Astrocyte of the cerebellum (primary cell): ENCODE measurements at places on chromosomes 1 and 21.
A peak's percentile ranks its signal among the peaks of the same experiment; 100 is the strongest.

DNA sequence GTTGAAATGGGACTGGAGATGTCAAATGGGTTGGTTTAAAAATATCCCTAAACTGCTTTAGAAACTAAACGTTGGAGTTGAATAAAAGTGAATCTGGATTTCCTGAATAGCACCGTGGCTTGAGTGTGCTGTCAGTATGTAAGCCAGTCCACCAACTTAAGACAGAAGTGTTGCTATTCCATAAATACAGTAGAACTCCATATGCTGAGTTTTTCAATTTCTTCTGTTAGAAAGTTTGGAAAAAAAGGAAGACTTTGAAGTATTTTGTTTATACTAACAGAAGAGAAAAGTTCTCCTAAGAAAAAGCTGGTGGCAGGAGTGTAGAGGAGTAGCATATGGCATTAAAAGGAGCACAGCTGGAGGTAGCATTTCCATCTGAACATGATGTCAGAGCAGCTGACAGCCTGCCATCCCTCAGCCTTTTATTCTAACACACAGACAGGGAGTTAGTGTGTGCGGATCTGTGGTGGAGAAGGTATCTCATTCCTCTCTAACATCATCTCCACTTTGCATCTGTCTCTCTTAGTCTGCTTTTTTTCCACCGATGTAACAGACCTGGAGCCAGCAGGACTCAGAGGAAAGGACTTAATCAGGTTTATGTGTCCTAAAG is at the start of gene ZBTB18:
Gene ZBTB18 (plus strand): TSS at position 449 of the 610 bp plus-strand sequence. CDS start 149 bp downstream, at position 598.
- peak; percentile 77 for DNase-seq

DNA sequence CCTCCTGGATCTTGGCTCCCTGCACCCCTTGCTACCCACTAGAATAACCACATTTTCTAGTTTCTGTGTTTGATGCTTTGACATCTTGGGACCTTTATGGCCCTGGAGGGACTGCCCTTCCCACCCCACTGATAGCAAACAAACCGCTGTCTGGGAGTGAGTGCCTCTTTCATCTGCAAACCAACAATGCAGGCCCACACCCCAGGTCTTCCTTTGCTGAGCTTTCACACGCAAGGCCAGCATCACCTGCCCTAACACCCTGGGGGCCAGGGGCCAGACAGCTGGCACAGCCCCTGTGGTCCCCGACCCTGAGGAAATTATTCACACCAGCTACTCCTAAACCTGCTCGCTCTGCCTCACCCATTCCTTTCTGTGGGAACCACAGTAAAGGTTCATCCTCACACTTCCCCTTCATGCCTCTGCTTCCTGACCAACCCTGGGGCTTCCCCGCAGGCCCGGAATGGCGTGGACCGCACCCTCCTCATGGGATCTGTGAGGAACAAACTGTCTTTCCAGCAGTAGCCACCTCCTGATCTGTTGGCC is 15.4 kb downstream of the SLC2A7 start:
- DNase-seq, result no peak

- DNase-seq, result no peak
Observed at GRCh38 chr1:233327651-233328141, at the start of gene MAP3K21. Gene MAP3K21 (plus strand): TSS chr1:233327724. CDS start chr1:233328029, 305 bp downstream.

DNA sequence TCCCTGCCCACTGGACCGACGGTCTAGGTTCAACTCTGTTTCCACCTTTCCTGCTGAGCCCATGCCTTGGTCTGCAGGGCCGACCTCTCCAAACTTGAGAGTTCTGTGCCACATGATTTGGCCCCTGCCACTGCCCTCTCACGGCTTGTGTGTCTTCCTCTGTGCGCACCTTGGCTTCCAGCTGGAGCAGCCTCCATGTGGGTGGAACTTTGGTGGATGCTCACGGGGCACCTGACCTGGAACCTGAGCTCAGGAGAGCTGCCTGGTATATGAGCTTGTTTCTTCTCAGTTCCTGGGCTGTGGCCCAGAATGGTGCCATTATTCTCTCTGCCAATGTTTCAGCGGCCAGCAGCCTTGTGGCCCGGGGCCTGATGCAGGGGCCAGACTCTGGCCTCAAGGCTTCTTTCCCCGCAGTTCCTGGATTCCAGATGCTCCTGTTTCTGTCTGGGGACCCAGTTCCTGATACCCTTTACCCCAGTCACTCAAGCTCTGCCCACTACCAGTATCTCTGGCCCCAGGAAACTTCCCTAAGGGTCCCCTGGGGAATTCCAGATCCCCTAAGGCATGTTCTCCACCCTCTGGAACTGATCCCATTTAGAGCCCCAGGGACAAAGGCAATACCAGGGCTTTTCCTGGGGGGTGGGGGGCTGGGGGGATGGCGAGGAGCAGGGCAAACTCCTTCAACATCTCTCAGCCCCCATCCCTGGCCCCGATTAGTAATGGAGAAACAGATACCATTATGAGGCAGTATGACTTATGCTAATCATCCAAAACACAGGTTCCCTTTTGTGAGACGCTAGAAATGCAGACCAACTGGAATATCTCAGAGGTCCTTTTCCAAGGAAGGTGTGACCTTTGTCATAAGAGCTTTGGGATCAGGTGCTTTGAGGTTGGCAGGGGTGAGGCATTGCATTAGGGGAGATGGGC is 11.1 kb downstream of the QSOX1 start:
- no peak for DNase-seq

- DNase-seq, result no peak
Observed at GRCh38 chr1:196305216-196305615, 303.0 kb downstream of the KCNT2 start.
